ENCODE measurements at places on chromosomes 6 and 20.

- H3K27ac ChIP-seq, result no peak overlapping the region
- H3K4me3 ChIP-seq, result no peak overlapping the region
- DNase-seq, result no peak
- H3K27me3 ChIP-seq, result no peaks in the 10 kb centered on the region
- H3K36me3 ChIP-seq, result no peaks in the 10 kb centered on the region
Measured at GRCh38 chr20:4297127-4297826, 281.9 kb upstream of the RNF24 start.

DNA sequence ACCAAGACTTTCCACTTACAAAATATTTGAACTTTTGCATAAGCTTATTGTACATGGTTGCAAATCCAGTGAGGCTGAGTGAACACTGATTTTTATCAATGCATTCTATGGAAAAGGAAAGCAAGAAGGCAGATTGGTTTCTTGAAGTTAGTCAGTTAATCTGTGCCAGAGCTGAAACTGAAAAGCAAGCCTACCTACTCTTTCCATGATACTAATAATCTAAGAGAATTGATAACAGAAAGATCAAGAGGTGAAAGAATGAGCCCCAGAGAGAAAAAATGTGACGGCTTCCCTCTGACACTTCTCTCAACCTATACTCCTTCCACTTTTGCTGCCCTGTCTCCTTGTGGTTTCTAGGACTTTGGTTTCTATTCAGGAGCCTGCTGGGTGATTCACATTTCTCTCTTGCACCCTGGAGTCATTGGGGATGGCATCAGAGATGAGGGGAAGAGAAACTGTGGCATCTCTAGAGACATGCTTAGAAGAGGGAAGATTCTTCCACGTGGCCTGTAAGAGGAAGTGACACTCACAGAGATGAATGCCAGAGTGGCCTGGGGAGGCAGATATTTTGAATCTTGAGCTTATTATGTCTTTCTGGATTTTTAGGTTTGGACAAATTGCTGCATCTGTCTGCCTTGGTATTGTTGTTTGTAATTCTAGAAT is 158.6 kb upstream of the RIMS1 start:
- no peak overlapping the region for H3K4me3 ChIP-seq
- no peaks in the 10 kb centered on the region for H3K36me3 ChIP-seq
- no peaks in the 10 kb centered on the region for H3K4me1 ChIP-seq
- H3K27ac ChIP-seq, result no peak overlapping the region
- H3K27me3 ChIP-seq, result no peaks in the 10 kb centered on the region

- H3K27ac ChIP-seq, result no peak overlapping the region
- H3K4me3 ChIP-seq, result no peak overlapping the region
- no peaks in the 10 kb centered on the region for H3K36me3 ChIP-seq
- no peaks in the 10 kb centered on the region for H3K27me3 ChIP-seq
- no peaks in the 10 kb centered on the region for H3K4me1 ChIP-seq
Measured at GRCh38 chr20:49360242-49360968, 82.5 kb upstream of the ZNFX1 start.

DNA sequence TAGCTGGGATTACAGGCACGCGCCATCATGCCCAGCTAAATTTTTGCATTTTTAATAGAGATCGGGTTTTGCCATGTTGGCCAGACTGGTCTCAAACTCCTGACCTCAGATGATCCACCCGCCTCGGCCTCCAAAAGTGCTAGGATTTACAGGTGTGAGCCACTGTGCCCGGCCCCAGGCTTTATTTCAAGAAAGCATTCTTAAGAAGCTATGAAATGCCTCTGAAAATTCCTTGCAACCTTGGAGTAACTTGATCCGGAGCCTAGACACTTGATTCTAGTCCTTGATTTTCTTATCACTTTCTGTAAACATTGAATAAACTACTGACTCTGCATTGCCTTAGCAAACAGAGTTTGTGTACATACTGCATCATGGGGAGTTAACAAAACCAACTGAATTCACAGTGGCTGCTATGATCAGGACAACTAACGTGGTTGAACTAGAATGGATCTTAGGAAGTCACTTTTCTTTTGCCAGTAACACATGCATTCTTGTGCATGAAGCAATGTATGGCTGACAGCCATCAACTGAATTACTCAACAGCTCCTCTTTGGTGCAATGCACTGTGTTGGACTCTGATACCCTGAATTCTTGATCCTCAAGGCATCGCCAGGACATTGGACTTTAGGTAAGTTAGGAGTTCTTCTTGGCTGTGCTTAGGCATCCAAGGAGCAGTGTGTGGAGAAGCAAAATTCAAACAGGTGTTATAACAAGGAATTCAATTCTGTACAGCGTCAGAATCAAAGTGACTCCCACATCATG is 102.8 kb upstream of the TMEM170B start:
- no peaks in the 10 kb centered on the region for H3K27me3 ChIP-seq
- H3K27ac ChIP-seq, result no peak overlapping the region
- H3K4me3 ChIP-seq, result no peak overlapping the region
- no peak for DNase-seq
- H3K36me3 ChIP-seq, result no peaks in the 10 kb centered on the region

GRCh38 chr6:38625217-38625616 is 14.5 kb downstream of the BTBD9 start:
- no peaks in the 10 kb centered on the region for H3K4me1 ChIP-seq
- no peaks in the 10 kb centered on the region for H3K36me3 ChIP-seq
- H3K4me3 ChIP-seq, result no peak overlapping the region

DNA sequence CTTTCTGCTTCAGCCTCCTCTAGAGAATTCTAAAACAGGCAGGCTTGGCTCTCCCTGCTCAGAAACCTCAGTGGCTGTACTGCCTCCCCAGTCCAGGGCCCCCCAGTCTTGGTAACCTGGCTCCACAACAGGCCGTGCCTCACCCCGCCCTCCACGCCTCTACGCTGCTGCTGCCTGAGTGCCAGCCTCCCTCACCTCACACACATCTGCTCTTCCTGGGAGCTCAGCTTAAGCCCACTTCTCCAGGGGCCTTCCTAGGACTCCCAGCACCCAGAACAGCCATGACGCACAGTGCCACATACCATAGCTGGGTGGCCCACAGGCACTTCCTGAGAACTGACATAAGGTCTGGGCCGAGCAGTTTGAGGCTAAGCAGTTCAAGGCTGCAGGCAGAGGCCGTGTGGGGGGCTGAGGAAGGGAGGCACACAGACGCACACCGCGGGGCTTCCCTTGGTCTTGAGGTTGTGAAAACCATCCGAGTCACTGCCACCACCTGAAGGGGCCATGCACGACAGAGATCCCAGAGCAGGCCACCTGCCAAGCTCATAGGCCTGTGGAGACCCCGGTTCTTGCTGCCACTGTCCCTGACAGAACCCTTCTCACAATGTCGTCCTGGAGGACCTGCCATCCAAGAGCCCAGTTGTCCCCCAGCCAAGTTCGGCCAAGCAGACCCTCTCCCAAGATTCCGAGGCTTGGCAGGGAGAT is 42.6 kb downstream of the DSTN start:
- no peaks in the 10 kb centered on the region for H3K27me3 ChIP-seq
- peak overlapping the region; percentile 16 for H3K27ac ChIP-seq
- no peak for DNase-seq
- no peak overlapping the region for H3K4me3 ChIP-seq

- DNase-seq, result peak; percentile 35
- peak within 1 kb of the TSS; percentile 76 for H3K4me3 ChIP-seq
- peaks cover 15% of the 10 kb centered on the region for H3K4me1 ChIP-seq
- H3K36me3 ChIP-seq, result no peaks in the 10 kb centered on the region
Measured at GRCh38 chr6:46015119-46015968, at the start of gene CLIC5. CLIC5 (minus strand) TSS chr6:46015860; CDS start chr6:46015542, 318 bp downstream.

DNA sequence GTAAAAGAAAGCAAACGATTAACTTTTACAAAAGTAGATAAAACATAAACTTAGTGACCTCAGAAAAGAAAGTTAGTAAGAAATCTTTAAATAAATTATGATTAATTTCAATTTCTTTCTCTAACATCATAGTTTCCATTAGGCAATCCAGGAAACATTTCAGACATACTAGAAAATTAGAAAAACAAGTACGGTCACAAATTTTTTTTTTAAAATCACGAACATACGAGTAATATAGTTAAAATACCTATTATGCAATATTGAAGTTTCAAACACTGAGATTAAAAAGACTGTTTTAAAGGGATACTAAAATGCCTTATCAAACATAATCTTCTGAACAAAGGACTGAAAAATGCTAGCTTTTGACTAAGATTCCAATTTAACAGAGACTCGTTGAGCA is 26.2 kb downstream of the NOL7 start:
- H3K27ac ChIP-seq, result no peak overlapping the region
- peaks cover 10% of the 10 kb centered on the region for H3K36me3 ChIP-seq
- no peaks in the 10 kb centered on the region for H3K4me1 ChIP-seq
- no peaks in the 10 kb centered on the region for H3K27me3 ChIP-seq
- DNase-seq, result no peak
- no peak overlapping the region for H3K4me3 ChIP-seq

GRCh38 chr6:56363796-56364430 is 116.5 kb upstream of the COL21A1 start:
- no peaks in the 10 kb centered on the region for H3K4me1 ChIP-seq
- no peaks in the 10 kb centered on the region for H3K36me3 ChIP-seq
- no peak overlapping the region for H3K27ac ChIP-seq

DNA sequence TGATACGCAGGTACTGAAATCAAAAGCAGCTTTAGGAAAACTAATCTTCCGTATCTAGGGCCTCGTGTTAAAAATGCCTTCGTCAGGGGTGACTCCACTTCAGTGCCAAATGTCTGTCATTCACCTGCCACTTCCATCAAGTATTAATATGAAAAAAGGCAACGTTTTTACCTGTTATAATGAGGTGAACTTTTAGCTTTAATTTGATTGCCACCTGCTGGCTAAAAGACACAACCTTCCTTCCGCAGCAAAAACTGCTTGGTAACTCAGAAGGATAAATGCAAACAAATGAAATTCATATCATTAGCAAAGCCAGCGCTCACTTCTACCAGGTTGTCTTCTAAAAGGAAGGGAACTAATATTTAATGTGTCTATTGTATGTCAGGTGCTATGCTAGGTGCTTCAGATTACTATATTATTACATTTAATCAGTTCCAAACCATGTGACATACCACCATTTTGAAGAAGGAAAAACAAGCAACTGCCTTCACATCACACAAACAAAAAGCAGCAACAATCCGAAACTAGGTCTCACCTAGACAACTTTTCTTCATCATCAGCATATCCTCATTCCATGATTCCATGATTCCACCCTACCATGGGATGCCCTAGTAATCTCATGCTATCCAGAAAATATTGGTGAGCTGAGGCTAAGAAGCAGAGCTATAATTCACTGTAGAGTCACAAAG is 20.6 kb upstream of the ARHGAP18 start:
- peak; percentile 76 for DNase-seq
- H3K4me1 ChIP-seq, result no peaks in the 10 kb centered on the region
- H3K36me3 ChIP-seq, result no peaks in the 10 kb centered on the region
- H3K4me3 ChIP-seq, result no peak overlapping the region

Measured in MM.1S (cell line).